ENCODE measurements at places on chromosomes 5 and 9. TPM values are rescaled to one million over a fixed set of nuclear protein-coding genes. Genes with fewer than 3 reads are reported as not detected.

DNA sequence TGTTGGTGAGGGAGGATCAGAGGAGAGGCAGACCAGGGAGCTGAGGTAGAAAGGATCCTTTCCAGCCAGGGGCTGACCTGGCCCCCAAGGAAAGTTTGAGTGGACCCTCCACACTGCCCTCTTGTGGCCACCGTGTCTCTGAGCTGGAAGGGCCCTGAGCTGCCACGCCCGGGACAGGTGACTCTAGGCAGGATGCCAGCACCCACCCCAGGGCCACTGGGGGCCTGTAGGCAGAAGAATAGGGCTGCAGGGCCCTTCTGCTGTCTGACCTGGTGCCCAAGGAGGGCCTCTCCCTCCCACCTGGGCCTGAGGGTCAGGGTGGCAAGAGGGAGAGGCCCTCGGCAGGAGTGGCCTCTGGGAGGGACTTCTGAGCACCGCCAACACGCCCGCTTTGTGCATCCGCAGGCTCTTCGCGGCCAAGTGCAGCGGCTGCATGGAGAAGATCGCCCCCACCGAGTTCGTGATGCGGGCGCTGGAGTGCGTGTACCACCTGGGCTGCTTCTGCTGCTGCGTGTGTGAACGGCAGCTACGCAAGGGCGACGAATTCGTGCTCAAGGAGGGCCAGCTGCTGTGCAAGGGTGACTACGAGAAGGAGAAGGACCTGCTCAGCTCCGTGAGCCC is 76.8 kb downstream of the LMX1B start:
- H3K27ac ChIP-seq = no peak overlapping the region
- H3K4me1 ChIP-seq = no peaks in the 10 kb centered on the region

- H3K27ac ChIP-seq = no peak overlapping the region
- peaks cover 95% of the 10 kb centered on the region for H3K27me3 ChIP-seq
- no peak overlapping the region for H3K4me3 ChIP-seq
- no peak for DNase-seq
- peaks cover 11% of the 10 kb centered on the region for H3K4me1 ChIP-seq
Measured at GRCh38 chr5:73422164-73422563, 26.4 kb downstream of the FOXD1 start.

The BRD3OS gene
- 15.6 TPM for total RNA-seq

The FRRS1L gene
- total RNA-seq = 0.06 TPM

GRCh38 chr9:131721076-131721475 is 18.8 kb downstream of the RAPGEF1 start:
- peaks cover 71% of the 10 kb centered on the region for H3K4me1 ChIP-seq
- no peak overlapping the region for H3K27ac ChIP-seq
- no peaks in the 10 kb centered on the region for H3K27me3 ChIP-seq
- H3K36me3 ChIP-seq = peaks cover 5% of the 10 kb centered on the region
- no peak overlapping the region for H3K4me3 ChIP-seq

The ADAMTSL1 gene
- total RNA-seq = 3.7 TPM

The CCDC152 gene
- total RNA-seq = 1.3 TPM

GRCh38 chr9:35743452-35743851 is 5.6 kb downstream of the GBA2 start:
- no peaks in the 10 kb centered on the region for H3K27me3 ChIP-seq
- H3K27ac ChIP-seq = no peak overlapping the region
- H3K4me1 ChIP-seq = peaks cover 38% of the 10 kb centered on the region
- H3K4me3 ChIP-seq = no peak overlapping the region
- no peak for DNase-seq

The BTNL3 gene
- not detected for total RNA-seq
